Activated CD4-positive, CD25-positive, alpha-beta regulatory T cell treated with anti-CD3 and anti-CD28 coated beads, Interleukin-2, amount 50 U/mL, for 16 hours (primary cell): ENCODE measurements at places on chromosomes 1 and 21.

- DNase-seq = no peak
Observed at GRCh38 chr1:84573481-84573966, 716 bp downstream of the CTBS start.

DNA sequence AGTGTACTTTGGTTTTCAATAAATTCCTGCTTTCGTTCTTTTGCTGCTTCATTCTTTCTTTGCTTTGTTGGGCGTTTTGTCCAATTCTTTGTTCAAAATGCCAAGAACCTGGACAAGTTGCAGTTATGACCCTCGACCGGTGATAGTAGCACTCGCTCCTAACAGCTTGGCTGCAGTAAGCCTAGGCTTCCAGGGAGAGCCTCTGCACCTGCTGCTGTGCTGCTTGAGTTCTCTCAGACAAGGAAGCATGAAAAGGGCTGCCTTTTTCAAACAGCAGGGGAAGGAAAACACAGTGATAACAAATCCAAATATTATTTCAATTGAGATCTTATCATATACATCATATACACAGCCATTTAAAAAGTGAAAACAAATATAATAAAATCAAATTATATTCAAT is 12.8 kb upstream of the RIPK4 start:
- DNase-seq = no peak

DNA sequence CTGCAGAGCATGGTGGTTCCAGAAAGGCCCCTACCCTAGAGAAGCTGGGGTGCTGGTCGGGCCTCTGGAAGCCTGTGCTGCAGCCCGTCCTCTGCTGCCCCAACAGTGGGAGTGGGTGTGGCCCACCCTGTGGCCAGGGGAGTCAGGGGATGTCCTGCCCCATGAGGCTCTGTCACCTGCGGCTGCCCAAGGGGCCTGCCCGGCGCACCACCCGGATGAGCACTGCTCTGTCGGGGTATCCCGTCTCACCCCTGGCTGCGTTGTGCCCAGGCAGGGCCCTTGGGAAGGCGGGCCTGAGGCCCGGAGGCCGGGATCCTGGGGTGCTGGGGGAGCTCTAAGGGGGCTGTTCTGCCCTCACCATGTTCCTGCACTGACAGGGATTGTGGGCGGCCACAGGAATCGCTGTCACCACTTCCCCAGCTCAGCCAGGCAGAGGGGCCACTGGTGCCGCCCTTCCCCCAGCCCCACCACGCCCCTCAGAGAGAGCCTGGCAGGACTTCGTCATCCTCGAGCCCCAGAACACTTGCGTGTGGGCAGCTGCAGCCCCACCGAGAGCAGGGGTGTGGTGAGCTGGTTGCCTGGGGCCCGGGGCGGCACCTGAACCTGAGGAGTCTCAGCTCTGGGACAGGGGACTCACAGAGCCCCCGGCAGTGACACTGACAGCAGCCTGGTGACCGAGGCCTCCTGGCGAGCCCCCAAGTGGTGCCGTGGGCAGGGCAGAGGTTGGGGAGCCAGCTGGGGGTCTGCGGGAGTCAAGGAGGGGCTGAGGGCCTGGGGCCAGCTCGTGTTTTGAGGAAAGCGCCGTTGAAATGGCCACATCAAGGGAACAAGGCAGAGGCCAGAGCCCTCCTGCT is 20.2 kb downstream of the PANK4 start:
- DNase-seq = no peak

GRCh38 chr1:233113009-233113879 is 162.8 kb downstream of the NTPCR start:
- DNase-seq = no peak

DNA sequence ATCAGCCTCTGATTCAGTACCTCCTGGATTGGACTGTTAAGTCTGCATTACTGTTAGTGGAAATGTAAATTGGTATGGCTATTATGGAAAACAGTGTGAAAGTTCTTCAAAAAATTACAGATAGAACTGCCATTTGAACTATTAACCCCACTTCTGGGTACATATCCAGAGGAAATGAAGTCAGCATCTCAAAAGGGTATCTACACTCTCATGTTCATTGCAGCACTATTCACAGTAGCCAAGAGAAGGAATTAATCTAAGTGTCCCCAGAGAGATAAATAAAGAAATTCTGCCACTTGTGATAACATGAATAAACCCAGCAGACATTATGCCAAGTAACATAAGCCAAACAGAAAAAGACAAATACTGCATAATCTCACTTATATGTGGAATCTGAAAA is 676.0 kb downstream of the PLA2G4A start:
- DNase-seq = no peak

- no peak for DNase-seq
Observed at GRCh38 chr1:101738475-101738874, 258.3 kb downstream of the OLFM3 start.

- no peak for DNase-seq
Observed at GRCh38 chr1:176619261-176619660, 156.3 kb downstream of the PAPPA2 start.

DNA sequence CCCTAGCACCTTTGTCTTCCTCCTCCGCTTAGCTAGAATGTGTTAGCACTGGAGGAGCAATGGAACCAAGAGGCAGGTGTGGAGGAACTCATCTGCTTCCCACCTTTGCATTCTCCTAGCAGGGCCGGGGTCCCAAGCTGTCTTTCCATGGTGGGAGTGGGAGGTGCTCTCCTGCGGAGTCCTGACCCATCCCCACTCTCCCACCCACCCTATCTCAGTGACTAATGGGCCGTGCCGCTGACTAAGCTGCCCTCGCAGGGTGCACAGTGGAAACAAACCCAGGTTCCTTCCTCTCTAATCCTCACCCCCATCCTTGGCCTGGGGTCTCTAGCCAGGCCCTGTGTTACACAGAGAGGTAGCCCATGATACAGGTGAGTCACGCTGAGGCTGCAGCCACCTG is 177.5 kb downstream of the HIVEP3 start:
- no peak for DNase-seq

DNA sequence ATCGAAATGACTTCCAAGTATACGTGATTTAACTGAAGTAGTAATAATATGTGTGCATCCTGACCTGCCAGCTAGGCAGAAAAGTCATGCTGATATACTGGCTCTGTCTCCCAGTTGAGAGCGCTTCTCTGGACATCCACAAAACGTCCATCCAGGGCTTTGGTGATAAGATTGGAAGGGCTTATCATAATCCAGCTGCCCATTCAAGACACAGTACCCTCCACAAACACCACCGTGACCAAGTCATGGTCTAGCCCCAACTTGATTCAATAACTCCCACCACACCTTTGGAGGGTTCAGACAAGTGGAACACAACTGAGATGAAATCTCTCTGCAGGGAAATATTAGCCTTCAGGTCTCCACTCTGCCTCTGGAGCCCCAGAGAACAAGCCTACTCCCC is 76.2 kb downstream of the CD46 start:
- no peak for DNase-seq

DNA sequence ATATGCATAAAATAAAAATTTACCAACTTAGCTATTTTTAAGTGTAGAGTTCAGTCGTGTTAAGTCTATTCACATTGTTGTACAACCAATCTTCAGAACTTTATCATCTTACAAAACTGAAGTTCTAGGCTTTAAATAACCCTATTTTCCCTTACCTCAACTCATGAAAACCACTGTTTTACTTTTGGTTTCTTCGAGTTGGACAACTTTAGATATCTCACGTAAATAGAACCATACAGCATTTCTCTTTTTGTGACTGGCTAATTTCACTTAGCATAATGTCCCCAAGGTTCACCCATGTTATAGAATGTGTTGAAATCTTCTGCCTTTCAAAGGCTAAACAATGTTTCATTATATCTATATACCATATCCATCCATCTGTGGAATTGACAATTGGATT is 819.0 kb upstream of the ADGRL4 start:
- DNase-seq = no peak

- no peak for DNase-seq
Observed at GRCh38 chr1:162846256-162847212, 14.4 kb downstream of the CCDC190 start.

DNA sequence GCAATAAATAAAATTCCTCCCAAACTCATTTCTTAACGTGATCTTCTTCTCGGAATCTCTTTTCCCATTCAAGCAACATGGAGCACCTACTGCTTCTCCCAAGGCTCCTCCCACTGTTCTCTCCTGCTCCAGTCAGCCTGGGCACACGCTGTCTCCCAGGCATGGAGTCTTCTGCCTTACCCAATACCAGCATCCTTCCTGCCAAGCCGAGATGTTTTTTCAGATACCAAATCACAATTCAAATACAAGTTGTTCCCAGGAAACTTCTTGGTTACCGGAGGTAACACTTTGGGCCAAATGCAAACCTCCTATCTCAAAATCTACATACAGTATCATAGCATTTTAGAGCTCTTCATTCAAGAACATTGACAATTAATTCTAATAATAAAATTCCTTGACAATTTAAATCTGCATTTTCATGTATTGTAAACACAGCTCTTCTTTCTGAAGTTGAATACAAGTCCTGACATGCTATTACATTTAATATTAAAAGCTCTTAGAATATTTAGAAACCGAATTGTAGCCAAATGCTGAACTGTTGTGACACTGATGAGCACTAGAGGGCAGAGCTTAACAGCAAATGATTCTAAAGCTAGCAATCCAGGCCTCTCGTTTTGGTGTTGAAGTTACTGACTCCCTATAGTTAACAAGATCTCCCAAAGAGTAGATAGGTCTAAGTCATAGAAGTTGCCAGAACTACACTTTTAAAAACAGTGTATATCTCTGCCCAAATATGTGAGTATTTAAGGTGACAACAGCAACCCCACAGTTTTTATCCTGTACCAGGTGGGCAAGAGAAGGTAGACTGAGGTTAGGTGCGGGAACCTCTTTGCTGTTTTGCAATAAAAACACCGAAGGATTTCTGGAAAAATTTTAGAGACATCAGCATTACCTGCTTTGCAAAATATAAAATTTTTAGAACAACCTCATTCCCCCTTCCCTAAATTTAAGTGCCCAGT is 52.3 kb downstream of the BCAR3 start:
- DNase-seq = peak; percentile 26

GRCh38 chr1:179015396-179015795 is 10.3 kb upstream of the FAM20B start:
- no peak for DNase-seq

- DNase-seq = no peak
Observed at GRCh38 chr1:36150296-36151133, 1.2 kb upstream of the TRAPPC3 start.

- no peak for DNase-seq
Observed at GRCh38 chr21:43826623-43826974, 37.2 kb downstream of the RRP1 start.

- no peak for DNase-seq
Observed at GRCh38 chr1:236168716-236169429, 26.5 kb downstream of the GPR137B start.

DNA sequence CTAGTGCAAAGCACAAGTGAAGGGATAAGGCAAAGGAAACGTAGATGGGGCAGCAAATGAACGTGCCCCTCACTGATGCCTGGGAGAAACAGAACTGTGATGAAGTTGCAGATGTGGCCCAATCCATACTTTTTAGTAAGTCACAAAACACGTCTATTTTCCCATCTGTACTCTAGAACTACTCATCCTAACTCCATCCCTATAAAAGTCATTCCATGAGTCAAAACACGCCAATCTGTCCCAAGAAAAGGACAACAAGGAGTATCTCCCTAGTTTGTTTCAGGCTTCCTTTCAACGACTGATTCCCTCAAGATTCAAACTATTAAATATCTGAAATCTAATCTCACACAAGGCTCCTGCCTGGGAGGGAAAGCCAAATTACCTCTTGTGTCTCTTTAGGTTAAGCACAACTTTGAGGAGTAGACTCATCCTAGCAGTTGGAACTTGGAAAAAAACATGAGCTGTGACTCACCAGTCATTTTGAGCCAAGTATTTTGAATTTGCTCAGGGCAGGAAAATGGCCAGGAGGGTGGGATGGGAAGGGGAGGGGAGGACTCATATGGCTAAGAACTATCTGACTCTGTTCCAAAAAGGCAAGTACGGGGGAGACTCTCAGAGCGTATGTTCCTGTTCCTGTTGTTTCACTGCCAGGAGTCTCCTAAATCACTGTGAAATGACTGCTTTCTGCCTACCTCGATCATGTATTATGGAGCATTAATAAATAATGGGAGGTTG is 214.5 kb upstream of the CAMK1G start:
- no peak for DNase-seq

- DNase-seq = no peak
Observed at GRCh38 chr1:229781453-229781852, 155.4 kb downstream of the URB2 start.

- no peak for DNase-seq
Observed at GRCh38 chr1:19635646-19636045, 8.5 kb upstream of the NBL1 start.

DNA sequence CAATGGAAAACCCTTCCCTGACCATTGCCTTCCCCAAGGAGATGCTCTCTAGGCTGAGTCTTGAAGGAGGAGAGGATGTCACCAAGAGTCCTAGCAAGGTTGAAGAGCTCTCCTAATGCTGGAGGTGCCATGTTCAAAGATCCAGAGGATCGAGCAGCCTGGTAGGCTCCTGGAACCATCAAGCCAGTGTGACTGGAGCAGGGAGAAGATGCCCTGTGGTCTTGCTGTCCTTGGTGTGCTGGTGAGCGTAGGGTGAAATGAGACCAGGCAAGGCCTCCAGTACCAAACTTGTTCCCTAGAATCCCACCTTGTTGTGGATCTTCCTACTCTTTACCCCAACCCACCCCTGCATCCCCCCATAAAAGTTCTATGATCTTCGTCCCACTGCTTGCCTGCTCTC is 46.6 kb upstream of the GALNT2 start:
- no peak for DNase-seq

DNA sequence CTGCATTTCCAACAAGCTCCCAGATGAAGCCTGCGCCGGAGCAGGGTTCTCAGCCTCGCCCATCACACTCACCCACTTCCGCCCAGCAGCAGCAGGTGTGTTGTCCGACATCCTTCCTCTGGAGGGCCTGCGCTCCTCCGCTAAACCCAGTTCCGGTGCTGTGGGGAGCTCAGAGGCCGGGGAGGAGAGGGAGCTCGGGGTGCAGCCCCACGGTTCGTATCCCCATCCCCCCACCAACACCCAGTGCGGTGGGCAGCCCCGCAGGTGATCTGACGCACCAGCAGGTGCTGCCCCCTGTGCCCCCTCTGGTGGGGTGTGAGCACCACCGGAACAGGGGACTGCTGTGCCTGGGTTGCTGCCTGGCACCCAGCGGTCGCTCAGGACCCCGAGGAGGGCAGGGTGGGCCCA is 3.4 kb upstream of the PEX10 start:
- no peak for DNase-seq

DNA sequence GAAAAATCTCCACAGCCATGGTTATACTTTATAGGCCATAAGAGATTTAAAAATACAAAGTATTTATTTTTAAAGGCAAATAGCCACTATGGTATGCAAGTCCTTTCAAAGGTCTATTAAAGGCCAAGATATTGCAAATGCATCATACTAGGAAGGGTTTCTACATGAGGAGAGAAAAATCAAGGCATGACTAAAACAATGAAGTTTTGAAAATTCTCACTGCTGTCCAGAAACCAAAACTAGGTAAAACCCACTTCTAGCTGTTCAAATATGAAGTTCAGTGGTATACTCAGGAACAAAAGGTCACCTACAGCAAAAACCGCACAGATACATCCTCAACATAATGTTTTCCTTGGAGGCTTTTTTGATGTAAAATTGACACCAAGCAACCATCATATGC is 75.0 kb downstream of the EPS15 start:
- DNase-seq = no peak

- DNase-seq = no peak
Observed at GRCh38 chr1:244050835-244051444, at the start of gene ZBTB18. Gene ZBTB18 (plus strand): TSS chr1:244051283. CDS start chr1:244051432, 149 bp downstream.
